Nucleus accumbens (tissue), 56 donors: ENCODE measurements at places on chromosomes 12 and 14.

DNA sequence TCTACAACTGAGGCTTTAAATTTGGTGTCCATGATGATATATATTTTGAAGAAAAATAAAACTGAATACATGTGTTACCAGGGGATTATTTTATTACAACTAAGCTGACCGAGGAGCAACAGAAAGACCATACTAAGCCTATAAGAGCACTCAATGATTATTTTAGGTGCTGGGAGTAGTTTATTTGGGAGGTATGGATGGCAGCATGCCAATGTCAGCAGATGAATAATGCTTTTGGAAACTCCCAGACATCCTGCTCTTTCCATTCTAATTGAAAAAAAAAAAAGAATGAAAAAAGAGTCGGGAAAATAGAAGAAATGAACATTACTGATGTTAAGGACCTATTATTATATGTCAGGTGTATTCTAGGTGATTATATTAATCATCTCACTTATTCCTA is 441.2 kb downstream of the BTG1 start:
- no peak for DNase-seq

GRCh38 chr14:32038876-32039275 is 38.2 kb upstream of the ARHGAP5 start:
- DNase-seq, result no peak

- no peak for DNase-seq
Measured at GRCh38 chr12:121600702-121601336, 20.0 kb upstream of the KDM2B start.

DNA sequence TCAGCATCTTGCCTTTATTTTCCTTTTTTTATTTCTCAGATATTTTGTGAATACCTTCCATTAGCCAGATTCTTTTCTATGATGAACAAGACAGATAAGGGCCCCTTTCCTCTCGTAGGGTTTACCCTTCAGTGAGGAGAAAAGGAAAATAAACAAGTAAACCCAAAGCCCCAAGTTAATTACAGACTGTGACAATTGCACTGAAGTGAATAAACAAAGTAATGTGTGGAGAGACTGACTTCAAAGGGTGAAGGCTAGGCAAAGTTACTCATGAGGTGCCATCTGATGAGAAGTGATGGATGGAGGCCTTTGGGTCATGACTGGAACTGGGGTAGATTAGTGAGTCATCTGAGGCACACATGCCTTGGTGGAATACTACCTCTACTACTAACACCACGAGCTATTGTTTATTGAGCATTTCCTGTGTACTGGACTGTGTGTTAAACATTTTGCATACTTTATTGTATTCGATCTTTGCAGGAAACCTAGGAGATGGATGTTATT is 143.4 kb upstream of the PRICKLE1 start:
- no peak for DNase-seq

GRCh38 chr14:88901189-88901588 is 76.7 kb downstream of the TTC8 start:
- DNase-seq, result no peak

GRCh38 chr12:56028511-56029165 is 7.8 kb downstream of the IKZF4 start:
- DNase-seq, result no peak

DNA sequence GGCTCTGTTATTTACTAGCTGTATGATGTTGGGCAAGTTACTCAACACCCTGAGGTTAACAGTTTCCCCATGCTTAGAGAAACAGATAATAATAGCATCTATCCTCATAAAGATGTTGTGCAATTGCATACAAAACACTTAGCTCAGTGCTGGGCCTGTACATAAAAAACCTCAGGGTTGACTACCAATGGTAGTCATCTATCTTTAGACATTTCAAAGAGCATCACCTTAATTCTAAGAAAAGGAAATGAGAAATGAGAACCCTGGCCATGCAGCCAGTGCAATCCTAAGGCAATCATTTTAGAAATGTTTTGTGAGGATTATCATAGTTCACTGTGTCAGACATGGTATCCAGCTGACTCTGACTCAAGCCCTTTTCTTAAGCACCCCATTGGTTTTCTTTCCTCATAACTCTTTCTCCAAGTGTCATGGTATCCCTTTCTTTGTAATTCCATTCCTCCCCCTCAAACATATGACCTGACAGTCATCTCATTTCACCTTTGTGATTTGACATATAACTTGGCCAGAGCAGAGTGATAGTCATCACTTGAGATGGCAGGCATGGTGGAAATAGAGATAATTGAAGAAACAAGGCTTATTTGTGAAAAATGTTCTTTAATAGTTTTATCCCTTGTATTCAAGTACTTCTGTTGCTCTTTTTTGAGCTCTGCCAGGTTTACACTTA is 29.5 kb upstream of the OSBPL8 start:
- DNase-seq, result no peak

- DNase-seq, result no peak
Measured at GRCh38 chr14:21229821-21230220, 39.4 kb downstream of the HNRNPC start.

GRCh38 chr14:69941768-69942742 is 62.8 kb downstream of the SMOC1 start:
- no peak for DNase-seq

GRCh38 chr12:92140156-92140555 is 5.5 kb downstream of the BTG1 start:
- no peak for DNase-seq

GRCh38 chr12:116043659-116044535 is 233.6 kb downstream of the MED13L start:
- DNase-seq, result no peak

DNA sequence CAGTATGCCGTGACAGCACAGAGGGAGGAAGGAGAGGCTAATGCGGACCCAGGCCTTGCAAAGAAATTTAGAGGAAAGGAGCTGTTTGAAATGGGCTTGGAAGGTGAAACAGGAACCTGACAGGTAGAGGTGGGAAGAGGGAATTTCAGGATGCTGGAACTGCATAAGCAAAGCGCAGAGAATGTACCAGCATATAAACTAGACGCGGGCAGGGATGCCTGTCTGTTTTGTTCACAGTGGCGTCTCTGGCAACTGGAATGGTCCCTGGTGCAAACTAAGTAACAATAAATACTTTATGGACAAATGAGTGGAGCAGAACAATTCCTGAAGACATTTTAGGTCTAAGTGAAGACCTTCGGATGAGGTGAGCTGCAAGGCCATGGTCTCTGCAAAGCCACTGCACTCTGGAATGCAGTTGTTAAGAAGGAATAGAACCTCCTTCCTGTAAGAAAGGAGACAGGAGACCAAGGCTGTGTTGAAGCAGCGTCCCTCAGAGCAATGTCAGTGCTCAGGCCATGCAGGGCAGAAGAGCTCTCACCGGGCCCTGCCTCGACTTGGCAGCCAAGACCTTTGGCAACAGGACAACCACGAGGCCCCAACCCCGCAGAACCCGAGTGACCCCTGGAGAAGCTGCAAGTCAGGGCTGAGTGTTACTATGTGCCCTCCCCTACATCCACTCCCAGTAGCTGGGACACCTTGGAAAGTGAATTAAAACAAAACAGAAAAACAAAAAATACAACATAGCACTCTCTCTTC is 42.8 kb downstream of the PITPNM2 start:
- no peak for DNase-seq

DNA sequence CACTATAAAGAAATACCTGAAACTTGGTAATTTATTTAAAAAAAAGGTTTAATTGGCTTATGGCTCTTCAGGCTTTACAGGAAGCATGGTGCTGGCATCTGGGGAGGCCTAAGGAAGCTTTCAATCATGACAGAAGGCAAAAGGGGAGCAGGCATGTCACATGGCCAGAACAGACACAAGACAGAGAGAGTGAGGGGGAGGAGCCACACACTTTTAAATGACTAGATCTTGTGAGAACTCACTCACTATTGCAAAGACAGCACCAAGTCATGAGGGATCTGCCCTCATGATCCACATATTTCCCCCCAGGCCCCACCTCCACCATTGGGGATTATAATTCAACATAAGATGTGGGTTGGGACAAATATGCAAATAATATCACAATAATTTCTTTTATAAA is 355.6 kb downstream of the DAD1 start:
- DNase-seq, result no peak

DNA sequence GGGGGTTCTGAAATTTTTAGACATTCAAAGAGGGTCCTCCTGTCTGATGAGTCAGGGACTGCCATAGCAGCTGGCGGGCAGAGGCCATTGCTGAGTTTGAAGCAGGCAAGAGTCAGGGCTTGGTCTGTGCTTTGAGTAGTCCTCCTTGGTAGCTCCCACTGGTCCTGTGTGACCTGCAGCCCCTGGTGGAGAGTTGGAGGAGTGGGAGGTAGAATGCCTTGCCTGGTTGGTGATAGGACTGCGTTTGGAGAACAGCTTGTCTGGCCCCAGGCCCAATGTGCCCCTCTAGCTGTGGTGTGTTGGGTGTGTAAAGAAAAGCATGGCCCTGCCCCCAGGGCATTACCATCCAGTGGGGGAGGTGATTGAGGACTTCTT is 116.7 kb downstream of the BEGAIN start:
- no peak for DNase-seq

DNA sequence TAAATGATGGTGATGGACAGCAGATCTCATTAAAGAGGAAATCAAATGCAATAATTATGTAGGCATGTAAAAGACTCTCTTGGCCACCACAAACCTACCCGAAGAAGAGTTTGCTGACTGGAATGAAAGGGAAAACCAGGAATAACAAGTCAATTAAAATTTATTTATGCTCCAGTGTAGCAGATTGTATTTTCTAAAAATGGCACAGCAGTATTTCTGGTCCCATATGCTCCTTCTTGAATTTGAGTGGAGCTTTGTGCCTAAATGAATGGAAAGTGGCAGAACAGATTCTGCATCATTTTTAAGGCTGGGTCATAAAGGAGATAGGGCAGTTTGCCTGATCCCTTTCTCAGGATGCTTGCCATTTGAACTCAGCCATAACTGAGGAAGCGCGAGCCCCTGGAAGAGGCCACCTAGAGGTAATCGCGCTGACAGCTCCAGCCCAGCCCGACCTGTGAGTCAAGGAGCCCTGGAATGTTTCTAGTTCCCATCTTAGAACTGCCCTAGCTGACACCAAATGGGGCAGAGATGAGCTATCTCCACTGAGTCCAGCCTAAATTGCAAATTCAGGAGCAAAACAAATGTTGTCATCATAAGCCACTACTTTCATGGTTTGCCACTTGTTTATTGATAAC is 229.2 kb upstream of the TMTC1 start:
- DNase-seq, result no peak

DNA sequence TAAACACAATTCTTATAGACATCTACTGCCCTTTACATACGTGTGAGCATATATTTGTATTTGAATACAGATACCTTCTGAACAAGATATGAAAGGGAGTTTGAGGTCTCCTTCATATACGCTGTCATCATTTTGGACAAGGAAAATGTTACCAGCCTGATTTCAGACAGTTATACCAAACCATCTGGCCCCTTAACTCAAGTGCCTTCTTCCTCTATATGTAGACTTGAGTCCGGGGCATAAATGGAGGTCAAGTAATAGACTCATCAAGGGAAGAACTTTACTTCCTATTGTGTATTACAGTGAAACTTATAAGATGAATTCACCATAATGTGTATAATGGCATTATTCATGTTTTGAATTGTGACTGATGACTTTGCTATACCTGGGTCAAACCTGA is 52.2 kb downstream of the FAR2 start:
- no peak for DNase-seq

- DNase-seq, result no peak
Measured at GRCh38 chr14:98428483-98428994, 843.5 kb downstream of the BCL11B start.

GRCh38 chr14:23183158-23183470 is 346 bp downstream of the SLC7A8 start:
- DNase-seq, result no peak

- DNase-seq, result no peak
Measured at GRCh38 chr12:78447373-78447772, 417.2 kb upstream of the SYT1 start.

GRCh38 chr12:62724947-62725451 is 210.0 kb downstream of the PPM1H start:
- no peak for DNase-seq

GRCh38 chr12:28683366-28683765 is 465.7 kb upstream of the FAR2 start:
- DNase-seq, result no peak

GRCh38 chr12:2334271-2334670 is 281.5 kb downstream of the CACNA1C start:
- DNase-seq, result no peak

DNA sequence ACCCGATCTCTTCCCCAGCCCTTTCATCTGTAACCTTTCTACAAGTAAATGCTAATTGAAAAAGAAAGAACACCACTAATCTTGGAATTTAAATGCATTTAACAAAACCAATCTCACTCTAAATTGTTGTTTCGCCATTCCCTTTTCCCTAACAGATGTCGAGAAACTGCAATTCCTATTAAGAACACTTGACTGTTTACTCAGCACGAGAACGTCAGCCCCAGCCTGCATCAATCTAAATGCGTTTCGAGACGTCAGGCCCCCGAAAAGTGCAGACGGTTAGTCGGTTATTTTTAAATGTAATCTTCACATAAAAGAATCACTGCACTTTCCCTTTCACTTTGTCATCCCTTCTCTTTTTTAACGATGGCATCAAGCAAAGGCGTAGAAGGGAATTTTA is 837.6 kb downstream of the VRK1 start:
- DNase-seq, result no peak

GRCh38 chr12:31736472-31736871 is 7.7 kb upstream of the AMN1 start:
- peak; percentile 21 for DNase-seq
